Spleen (tissue), 13 donors: ENCODE measurements at places on chromosomes 3 and 15. TPM values are rescaled to one million over a fixed set of nuclear protein-coding genes. Genes with fewer than 3 reads are reported as not detected.

DNA sequence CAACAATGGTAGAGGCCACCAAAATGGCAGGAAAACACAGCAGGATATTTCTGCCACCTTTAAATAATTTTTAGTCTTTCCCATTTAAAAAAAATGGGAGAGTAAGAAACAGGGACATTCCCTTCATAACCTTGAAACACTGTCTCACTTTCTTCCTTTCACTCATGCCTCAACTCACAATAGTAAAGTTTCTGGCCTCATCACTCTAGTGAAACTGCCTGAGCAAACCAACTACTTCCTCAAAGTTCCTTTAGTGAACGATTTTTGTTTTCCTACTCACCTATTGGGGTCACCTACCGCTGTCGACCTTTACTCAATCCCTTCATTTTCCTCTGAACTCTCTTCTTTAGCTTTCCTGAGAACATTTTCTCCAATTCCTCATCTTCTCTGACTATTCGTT is 33.0 kb downstream of the SHC4 start:
- DNase-seq: no peak

DNA sequence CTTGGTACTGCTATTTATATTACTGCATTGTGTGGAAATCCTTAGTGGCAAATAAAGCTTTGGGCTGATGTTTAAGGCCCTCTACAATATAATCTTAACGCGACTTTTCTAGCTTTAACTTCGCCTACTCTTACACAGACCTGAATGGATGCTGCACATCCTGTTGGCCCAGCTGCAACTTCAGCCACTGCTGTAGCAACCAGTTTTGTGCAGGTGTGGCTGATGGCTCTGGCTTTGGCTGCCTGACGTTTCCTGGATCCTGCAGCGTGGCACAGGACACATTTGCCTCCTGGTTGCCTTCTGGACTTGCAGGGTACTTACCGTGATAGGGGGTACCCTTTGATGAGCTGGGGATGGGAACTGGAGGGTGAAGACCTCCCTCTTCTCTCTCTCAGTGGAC is 20.2 kb upstream of the ERICH6 start:
- DNase-seq: no peak

GRCh38 chr3:187932530-187932929 is 187.3 kb upstream of the BCL6 start:
- DNase-seq: no peak

DNA sequence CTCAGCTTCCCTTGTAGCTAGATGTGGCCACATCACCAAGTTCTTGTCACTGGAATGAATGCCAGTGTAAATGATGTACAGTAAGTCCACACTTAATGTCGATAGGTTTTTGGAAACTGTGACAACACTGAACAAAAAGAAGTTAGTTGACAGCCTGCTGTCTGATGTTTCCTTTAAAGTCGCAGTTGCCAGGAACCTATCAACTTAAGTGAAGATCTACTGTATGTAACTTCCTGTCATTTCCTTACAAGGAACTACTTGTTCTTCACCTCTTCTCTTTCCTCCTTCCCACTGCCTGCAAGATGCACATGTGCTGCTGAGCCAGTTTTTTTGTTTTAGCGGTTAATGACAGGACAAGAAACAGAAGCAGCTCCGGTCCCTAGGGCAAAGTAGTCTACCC is 44.6 kb downstream of the HDGFL3 start:
- DNase-seq: no peak

GRCh38 chr15:101221902-101222301 is 29.9 kb downstream of the CHSY1 start:
- DNase-seq: no peak

DNA sequence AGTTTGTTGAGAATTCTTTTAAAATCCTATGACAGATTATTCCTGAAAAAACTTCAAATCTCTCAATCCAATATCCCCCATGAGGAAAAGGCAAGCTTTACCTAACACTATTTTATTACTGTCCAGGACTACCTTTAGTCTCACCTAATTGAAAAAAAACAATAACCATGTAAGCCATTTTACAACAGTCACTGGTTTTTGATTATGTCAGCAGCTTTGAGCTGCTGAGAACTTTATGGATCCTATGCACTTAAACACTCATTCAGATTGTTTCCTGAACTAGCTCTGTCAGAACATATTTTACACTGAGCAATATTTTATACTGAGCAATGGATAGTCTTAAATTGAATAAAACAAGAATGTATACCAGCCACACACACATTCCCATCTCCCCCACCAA is 79.9 kb downstream of the ZBBX start:
- DNase-seq: no peak

DNA sequence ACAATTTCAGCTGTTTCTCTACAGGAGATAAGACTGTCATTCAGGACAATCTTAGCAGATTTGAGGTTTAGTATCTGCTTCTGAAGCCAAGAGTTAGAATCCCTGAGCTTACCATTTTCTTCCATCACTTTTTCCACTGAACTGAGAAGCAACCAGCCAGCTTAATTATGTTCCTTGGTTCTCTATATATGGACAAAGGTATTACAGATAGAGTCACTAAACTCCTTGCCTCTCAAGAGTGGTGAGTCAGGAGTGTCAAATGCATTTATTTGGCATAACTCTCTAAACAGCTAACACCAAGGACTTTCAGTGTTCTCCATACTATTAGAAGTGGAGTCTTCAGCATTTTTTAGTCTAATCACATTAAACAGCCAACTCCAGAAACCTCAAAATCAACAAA is 239.3 kb downstream of the ALCAM start:
- no peak for DNase-seq

DNA sequence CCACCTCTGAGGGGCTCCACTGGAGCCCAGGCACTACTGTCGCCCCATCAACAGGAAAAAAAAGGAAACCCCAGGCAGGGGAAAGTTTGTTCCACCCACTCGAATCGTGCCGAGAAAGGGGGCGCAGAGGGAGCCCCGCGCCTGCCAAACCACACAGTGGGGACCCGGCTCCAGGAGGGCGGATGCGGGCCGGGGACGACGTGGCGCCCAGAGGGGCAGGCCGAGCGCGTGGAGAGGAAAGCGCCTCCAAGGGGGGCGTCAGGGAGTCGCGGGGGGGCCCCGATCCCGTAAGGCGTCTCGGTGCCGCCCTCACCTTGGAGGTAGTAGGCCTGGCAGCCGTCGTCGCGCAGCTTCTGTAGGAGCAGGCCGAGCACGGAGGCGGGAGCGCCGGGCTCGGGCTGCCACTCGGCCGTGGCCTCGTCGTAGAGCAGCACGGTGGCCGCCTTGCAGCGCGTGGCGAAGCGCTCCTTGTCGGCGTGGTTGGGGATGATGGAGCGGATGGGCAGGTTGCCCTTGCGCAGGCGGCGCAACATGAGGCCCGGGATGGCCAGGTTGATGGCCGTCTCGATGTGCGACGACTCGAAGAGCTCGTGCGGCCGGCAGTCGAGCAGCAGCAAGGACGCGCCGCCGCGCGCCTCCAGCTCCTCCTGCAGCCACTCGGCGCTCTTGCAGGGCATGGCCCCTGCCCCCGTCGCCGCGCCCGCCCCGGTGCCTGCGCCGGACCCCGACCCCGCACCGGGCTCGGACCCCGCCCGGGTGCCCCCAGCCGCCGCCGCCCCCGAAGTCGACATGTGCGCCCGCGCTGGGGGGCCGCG is 627 bp downstream of the DUSP7 start:
- peak; percentile 93 for DNase-seq

DNA sequence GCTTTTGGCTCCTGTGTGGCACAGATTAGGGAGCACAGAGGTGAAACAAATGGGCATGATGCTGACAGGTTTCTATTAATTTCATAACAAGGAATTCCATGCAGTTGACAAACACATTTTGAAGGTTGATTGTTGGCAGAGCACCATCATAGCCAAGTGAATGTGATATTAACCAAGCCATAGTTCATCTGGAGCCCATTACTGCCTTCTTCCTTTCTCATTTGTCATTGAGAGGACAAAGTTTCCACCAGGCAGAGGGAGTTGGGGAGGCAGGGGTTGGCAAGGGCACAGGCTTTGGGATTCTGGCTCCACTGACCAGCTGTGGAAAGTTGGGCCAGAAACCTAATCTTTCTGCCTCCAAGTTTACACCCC is 325.2 kb downstream of the MFSD1 start:
- DNase-seq: no peak

- DNase-seq: no peak
Measured at GRCh38 chr3:187293516-187294430, 2.2 kb upstream of the MASP1 start.

DNA sequence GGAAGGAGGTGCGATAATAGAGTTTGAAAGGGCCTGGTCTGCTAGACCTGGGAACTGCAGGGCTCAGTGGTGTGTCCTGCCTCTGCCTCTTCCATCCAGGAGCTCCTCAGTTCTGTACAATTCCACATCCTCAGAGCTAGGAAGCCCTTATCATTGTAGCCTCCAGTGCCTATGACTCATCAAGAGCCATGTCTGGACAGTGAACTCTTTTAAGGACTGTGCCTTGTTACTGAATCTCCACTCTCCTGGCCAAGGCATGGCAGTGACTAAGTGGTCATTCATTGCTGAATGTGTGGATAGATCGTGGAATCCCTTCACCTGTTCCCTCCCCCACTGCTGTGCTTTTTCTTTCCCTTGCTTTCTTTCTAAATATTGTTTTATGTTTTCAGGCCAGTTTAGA is 2.9 kb downstream of the TIMP4 start:
- no peak for DNase-seq

DNA sequence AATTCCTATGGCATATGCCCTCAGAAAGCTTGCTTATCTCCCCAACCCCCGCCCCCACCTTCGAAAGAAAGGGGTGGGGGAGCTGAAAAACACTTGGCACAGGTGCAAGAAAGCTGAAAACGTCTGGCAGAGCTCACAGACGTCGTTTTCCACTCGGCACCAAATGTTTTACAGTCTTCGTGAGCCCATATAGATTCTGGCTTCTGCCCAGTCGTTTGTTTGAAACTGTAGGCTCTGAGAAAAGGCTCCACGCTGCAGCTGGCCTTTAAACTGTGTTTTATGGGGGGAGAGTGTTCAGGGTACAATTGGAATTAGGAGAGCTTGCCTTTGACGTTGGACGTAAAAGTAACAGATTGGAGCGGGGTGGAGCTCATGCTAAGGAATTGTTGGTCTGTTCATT is 130.3 kb downstream of the MDFIC2 start:
- no peak for DNase-seq

GRCh38 chr3:13133471-13133981 is 60.3 kb upstream of the IQSEC1 start:
- peak; percentile 51 for DNase-seq

GRCh38 chr3:65352951-65353350 is 665.2 kb upstream of the ADAMTS9 start:
- no peak for DNase-seq

DNA sequence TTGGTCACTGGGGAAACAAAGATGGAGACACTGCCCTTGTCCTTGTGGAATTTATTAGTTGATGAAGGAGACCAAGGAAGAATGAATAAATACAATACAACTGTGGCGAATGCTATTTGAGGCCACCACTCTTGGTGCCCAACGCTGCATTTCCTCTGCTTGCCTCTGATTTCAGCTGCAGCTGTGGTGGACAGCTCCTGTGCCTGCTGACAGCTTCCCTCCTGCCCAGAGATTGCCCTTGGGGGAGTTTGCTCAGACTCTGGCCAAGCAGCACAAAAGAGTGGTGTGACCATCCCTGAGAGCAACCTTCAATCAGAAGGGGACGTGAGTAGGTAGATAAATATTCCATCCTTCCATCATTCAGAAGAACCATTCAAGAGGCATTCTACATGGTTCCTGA is 64.6 kb upstream of the FHIT start:
- no peak for DNase-seq

DNA sequence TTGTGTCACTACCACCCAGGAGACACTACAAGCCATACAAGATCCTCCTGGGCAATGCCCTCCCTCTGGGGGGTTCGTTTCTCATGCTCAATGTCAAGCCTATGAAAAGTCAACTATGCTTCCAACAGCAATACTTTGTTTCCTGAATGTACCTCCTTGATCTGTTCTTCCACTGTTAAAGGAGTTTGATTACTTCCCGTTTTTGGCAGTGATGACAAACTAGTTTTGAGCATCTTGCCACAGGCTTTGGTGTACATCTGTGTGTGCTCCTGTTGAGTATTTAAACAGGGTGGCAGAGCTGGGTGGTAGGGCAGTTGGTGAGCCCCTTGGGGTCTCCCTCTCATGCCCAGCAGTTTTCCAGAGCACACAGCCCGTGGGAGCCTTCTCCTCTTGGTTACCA is 81.4 kb downstream of the IL12A start:
- DNase-seq: no peak

DNA sequence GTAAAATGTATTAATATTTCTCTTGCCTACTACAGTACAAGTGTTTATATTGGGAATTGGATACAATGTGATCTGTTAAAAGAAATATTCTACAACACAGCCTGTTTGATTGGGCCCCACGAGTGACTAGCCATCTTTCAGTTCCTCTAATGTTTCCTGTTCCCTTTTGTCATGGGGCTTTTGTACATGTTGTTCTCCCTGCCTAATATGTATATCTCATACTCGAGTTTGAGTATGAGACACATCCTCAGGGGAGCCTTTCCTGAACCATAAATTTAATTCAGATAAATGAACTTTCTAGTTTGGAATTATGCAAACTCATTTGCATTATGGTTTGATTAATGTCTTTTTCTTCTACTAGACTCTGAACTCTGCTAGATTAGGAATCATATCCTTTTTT is 65.5 kb downstream of the MEF2A start:
- DNase-seq: peak; percentile 41

GRCh38 chr3:14146381-14147065 is 21.7 kb downstream of the TMEM43 start:
- peak; percentile 72 for DNase-seq

The ALDH1L1 gene
- total RNA-seq: not detected

The ADAMTS17 gene
- 5.2 TPM for total RNA-seq

The BLM gene
- 8.0 TPM for total RNA-seq

The ZNF280D gene
- 57.5 TPM for total RNA-seq

The SLC15A2 gene
- total RNA-seq: 10.1 TPM

The WDR5B gene
- 12.3 TPM for total RNA-seq

The CYP1A2 gene
- not detected for total RNA-seq

The ACP3 gene
- total RNA-seq: 16.3 TPM

The PTH1R gene
- total RNA-seq: 21.9 TPM
